Stimulated activated CD4-positive, alpha-beta T cell treated with anti-CD3 and anti-CD28 coated beads, TNF-alpha, amount 100 ng/mL, for 4 hours (primary cell): ENCODE measurements at places on chromosomes 4 and X.

GRCh38 chr4:153791746-153792617, 3.1 kb upstream of the SFRP2 start:
- DNase-seq = no peak

DNA sequence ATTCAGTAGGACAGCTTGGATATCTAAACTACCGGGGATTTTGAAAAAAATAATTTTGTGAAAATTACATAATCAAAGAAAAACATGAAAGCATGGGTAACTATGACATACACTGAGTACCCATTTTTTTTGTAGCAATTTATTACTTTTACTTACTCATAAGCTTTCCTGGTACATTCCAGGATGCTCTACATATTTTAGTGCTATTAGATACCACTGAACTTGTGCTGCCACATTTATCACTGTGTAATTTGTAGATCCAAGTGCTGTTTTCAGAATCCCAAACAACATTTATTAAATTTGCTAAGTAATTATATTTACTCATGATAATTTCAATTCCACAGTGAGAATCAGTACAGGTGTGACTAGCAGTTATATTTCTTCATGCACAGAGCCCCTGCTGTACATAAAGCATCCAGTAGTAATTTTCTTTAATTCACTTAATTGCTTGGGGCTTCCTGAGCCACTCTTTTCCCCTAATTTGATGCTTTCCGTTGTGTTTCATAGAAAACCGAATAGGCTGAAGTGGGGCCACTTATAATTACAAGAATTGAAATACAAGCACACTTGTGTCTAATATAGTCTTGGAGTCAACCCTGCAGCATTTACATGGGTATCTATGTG, 2254.4 kb downstream of the ARAP2 start:
- DNase-seq = no peak

DNA sequence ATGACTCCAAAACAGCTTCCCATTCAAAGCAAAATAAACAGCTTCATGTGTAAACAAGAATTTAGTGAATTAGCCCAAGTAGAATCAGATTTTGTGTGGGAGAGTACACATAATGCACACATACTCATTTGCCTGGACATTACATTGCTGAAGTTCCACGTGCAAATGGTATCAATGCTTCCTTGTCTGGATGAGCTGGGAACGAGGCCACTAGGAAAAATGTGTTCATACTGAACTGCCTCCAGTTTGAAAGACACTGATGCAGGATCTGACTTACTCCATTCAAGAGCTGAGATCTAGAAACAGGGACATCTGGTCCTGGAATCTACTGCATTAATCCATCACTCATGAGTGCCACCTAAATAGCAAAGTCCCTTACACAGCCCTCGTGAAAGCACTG, 228.0 kb downstream of the APBB2 start:
- DNase-seq = no peak

DNA sequence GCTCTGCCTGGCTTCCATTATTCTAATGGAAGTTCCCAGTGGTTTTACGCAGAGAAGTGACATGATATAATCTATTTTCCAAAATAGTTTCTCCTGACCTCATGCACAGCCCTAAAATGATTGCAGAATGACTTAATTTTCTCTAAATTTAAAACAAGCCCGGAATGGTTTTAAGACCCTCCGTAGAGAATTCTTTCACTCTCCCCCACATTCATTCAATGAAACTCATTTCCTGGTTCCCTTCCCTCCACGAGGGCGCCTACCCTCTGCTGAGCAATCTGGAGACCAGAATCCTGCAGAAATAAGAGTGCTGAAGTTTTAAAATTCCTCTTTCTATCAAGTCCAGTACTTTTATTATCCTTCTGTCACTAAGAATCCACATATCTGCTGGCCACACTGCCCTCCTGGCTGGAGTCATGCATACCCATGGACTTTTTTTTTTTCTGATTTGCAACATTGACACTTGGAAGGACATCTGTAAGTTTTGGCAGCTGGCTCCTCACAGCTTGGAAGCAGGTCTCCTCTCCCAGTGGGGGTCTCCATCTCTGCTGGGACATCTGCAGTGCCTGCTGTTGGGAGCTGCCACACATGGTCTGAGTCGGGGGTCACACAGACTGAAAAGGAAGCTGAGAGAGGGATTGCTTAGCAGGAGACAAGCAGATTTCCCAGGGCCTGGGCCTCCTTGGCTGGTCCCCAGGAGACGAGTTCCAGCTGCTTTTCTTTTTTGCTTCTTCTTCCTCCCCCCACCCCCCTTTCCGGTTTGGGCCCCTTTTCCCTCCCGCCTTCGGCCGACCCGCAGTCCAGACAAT, 86.1 kb downstream of the SOWAHB start:
- DNase-seq = no peak

- no peak for DNase-seq
Measured at GRCh38 chr4:152613841-152614721, 65.7 kb downstream of the TMEM154 start.

GRCh38 chr4:33071535-33071934, 2351.4 kb downstream of the PCDH7 start:
- DNase-seq = no peak

DNA sequence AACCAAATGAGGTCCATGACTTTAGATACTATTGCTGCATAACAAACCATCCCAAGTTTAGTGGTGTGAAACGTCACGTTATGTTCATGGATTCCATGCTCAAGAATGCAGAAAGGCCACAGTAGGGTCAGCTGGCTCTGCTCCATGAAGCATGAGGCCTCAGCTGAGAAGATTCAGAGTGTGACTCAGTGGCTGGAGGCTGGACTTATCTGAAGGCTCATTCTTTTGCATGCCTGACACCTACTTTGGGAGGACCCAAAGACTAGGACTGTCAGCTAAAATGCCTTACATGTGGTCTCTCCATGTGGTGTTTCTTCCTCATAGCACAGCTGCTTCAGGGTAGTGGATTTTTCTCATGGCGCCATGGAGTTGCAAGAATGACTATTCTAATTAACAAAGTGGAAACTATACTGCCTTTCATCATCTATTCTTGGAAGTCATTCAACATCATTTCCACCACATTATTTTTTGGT, 11.5 kb upstream of the CCDC149 start:
- no peak for DNase-seq

DNA sequence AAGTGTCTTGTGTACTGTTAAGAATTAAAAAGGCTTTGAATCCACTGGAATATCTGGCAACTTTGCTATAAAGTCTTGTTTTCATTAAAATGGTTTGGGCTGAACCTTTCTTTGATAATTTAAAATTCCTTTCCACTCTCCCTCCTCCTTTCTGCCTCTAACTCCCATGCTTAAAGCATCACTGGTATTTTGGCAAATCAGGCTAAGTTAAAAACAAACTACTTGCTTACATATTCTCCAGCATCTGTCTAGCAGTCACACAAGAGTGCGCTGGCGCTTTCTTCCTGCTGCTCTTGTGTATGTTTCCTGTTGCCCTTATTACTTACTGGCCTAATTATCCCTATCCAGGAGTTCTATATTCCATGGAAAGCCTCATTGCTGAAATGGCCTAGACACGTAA, 136.6 kb downstream of the VEGFC start:
- DNase-seq = no peak
